ENCODE measurements at places on chromosomes 7 and 10.

- DNase-seq, result no peak
Observed at GRCh38 chr7:127162366-127162765, 90.4 kb downstream of the GRM8 start.

- DNase-seq, result no peak
Observed at GRCh38 chr10:84353052-84353803, 24.8 kb downstream of the CCSER2 start.

DNA sequence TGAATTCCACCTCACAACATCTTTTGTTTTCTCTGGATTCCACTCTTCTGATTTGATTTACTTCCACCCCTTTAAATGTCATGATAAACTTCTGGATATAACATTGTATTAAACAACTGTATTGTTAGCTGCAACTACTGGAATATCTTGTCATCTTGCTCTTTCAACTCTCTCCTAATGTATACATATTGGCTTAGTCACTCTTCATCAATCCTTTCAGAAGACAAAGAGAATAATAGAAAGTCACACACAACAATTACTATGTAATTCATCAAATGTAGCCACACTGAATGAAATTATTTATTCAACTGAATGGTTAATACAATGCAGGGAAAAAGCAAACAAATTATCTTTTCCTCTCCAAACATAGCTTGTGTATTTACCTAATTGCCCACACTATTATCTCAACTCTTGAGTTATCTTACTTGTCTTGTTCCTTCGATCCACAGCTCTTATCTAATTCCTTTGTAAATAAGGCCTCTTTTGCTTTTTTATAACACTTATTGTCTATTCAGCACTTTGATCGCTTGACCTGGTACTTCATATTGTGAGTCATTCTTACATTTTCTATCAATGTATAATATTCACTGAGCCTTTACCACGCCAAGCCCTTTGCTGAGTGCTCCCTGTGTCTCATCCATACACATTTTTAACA, 16.7 kb downstream of the SEMA3A start:
- DNase-seq, result no peak

DNA sequence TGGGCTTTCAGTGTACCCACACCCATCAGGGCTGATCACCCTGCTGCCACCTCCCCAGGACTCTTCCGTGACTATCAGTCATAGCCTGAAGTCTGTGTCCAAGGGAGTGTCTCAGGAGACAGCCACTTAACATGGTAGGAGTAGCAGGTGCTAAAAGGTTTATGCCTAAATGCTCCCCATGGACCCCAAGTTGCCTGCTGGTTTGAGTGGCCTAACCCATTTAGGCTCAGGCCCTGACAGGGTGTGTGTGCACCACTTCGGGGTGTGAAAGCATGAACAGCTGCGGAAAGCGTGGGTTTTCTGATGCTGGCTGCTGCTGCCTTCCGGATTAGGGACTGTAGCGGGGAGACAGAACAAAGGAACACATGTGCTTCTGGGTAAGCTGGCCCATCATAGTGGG, 93.2 kb upstream of the SAMD8 start:
- no peak for DNase-seq

DNA sequence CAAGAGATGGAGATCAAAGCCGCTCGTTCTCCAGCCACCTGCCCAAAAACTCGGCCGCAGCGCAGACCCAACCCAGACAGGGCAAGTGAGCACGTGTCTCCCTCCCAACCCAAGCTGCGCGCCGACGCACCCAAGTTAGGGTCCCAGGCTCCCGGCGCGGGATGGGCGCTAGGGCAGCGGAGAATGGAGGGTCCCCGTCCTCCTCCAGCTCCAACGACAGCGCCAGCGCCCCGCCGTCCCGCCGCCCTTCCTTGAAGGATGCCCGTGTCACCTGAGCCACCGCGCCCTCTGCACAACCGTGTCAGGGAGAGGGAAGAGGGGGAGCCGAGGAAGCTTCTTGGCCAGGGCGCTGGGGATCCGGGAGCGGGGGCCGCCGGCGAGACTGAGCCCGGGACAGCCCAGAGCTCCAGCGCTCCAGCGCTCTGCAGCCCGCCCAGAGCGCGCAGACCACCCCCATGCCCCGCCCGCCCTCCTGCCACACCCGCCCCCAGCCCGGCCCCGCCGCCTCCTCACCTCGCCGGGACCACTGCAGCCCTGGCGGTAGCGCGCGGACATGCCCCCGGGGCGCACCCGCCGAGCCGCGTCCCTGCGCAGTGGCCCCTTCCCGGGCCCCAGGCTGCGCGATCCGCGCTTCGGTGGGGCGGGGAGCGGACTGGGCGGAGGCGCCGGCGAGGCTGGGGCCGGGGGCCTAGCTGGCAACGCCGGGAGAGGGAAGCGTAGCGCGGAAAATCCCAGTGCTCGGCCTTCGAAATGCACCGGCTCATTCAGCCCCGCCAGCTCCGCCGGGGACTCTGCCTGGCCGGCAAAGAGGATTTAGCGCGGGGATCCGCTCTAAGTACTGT, at the start of gene SLC16A12:
Gene SLC16A12 (minus strand): TSS at position 424 of the 842 bp plus-strand sequence. CDS start 73,016 bp downstream, outside the sequence.
- DNase-seq, result no peak

- no peak for DNase-seq
Observed at GRCh38 chr10:86113983-86114382, 252.6 kb downstream of the GRID1 start.

GRCh38 chr10:2222631-2223030, 485.3 kb upstream of the ADARB2 start:
- DNase-seq, result no peak

GRCh38 chr7:91843831-91844230, 36.7 kb downstream of the MTERF1 start:
- DNase-seq, result no peak

- DNase-seq, result peak; percentile 64
Observed at GRCh38 chr10:3750006-3750816, 34.8 kb downstream of the KLF6 start.

DNA sequence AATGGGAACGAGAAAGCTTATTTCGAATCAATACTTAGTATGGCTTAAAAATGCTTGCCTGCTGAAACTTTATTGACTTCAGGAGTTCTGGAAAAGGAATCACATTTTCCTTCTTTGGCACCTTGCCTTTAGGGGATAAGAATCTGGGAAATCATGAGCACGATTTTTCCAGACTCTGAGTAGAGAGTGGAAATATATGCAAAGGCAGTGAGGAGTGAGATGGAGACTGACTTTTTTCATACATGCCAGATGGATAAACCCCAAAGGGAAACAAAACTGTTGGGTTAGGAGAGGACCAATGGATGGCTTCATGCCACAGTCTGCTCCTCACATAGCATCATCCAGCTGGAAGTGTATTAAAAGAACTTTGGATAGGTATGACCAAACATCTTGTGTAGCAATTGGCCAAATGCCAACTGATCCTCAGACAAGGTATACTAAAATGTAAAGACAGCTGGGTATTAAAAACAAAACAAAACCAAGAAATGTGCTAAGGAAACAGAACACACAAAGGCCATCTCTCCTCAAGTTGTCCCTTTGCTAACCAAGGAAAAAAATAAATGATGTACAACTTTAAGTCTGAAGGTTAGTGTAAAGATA, 1.7 kb downstream of the COL28A1 start:
- no peak for DNase-seq

- no peak for DNase-seq
Observed at GRCh38 chr10:22346096-22346661, 883 bp downstream of the SPAG6 start.

GRCh38 chr7:34087892-34088891, 182.9 kb downstream of the BMPER start:
- DNase-seq, result peak; percentile 61

DNA sequence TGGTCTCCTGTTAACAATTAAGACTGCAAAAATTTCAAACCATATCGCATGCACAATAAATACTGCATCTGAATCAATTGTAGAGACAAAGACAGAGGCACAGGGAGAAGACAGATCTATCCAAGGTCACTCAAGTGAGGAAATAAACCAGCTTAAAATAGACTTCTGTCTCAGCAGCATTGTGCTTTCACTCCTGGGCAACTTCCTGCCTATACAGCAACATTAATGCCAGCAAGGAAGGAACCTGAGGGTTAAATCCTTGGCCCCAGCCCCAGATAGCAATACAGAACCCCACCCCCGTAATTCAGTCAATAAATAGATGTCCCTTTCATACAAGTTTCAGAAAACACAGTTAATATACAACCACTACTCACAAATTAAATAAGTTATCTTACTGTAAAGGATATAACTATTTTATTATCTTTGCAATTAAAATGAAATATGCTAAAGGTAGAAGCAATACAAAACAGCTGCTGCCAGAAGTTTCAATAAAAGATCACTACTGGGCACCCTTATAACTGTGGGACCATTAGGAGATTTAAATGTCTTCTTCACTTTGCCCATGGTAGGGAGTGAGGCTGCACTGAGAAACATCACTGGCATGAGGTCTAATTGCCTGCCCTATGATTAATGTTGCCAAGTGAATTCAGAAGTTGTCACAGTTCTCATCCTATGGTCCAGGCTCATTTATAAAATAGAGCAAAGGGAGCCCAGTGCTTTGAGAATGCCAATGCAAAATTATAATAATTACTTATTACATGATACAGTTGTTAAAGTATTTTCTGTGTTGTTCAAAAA, 49.4 kb downstream of the CAV1 start:
- DNase-seq, result no peak

DNA sequence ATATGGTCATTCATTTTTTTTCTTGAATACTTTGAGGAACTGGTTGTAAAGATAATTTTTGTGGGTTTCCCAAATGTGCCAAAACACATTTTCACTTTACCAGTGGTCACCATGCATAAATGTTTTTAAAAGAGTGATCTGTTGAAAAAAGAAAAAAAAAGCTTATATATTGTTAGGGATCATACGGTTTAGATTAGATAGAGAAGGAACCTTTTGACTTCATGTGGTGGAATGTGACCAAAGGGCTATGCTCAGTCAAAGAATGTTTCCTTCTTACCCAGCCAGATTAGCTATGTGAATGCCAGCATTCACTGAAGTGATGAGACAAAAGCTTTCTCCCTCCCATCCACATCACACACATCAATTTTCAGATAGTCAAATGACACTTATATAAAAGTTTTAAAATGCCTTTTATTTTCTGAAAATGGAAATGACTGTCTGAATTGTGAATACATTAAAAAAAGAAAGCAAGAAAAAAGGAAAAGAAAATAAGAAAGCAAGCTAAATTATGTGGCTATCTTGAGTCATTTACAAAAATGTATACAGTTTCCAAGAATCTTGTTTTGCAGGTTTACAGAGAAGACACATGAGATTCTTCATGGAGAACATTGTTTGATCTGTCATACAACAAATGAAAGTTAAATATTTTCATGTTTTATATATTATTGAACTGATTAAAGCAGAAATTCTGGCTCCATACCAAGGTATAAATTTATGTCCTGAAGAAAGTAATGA, 8.6 kb upstream of the CPED1 start:
- DNase-seq, result peak; percentile 38

DNA sequence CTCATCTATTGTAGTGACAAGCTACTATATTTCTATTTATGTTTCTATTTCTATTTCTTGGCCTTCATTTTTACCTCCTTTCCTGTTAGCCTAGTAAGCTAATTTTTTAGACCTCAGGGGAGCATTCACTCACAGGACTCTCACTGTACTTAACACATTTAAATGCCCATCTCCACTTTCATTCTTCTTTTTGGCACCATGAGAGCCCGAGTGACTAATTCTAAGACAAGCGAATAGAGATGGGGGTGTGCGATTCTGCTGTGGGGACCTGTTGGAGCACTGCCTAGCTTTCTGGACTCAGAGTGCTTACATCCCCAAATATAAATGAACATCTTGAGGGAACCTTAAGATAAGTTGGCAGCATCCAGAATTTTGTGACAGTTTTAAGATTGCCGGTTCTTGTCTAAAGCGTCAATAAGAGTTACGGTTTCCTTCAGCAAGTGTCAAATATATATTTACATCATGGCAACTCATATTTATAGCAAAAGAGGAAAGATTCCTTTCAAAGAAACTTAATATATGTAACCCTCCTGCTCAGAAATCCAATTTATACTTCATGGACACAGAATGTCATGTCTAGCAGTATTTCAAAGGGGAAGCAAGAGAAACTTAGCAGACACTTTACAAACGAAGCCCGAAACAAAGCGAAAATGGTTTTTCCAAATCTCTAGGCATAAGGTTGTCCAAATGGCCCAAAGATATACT, 54.1 kb upstream of the AFAP1L2 start:
- no peak for DNase-seq

GRCh38 chr7:91852263-91852741, 28.2 kb downstream of the MTERF1 start:
- peak; percentile 24 for DNase-seq

DNA sequence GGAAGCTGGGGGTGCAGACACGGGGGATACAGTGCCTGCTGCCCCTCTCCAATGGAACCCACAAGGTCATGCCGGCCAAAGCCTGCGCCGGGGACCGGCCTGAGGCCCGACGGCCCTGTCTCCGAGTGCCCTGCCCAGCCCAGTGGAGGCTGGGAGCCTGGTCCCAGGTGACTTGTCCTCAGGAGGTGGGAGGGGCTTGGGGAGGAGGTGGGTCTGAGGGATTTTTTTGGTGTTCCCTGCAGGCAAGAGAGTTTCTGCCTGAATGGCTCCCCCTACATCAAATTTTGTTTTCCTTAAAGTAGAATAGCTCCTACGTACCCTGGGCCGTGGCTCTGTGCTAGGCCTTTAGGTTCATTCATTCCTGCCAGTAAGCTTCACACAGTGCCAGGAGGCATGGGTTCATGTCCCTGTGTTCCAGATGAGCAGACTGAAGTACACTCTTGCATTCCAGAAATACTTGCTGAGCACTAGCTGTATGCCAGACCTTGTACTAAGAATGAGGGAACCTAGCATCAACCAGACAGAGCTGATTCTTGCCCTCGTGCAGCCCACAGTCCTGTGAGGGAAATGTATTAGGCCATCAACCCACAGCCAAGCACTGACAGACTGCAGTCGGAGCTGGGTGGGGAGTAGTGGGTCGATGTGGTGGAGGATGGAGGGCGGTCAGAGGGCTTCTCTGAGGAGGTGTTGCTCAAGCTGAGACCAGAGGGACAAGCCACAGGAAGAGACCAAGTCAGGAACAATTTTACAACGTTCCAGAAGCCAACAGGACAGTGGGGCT, 31.1 kb downstream of the TBATA start:
- DNase-seq, result peak; percentile 4

GRCh38 chr10:102643336-102644065, 778 bp upstream of the TRIM8 start:
- peak; percentile 69 for DNase-seq

GRCh38 chr7:156466955-156467625, 173.5 kb upstream of the RNF32 start:
- no peak for DNase-seq

- DNase-seq, result no peak
Observed at GRCh38 chr10:34094146-34094696, 720.9 kb downstream of the PARD3 start.

- DNase-seq, result peak; percentile 17
Observed at GRCh38 chr10:82742478-82742877, 867.5 kb downstream of the NRG3 start.

- peak; percentile 95 for DNase-seq
Observed at GRCh38 chr10:14698111-14698828, 76.4 kb downstream of the FAM107B start.

DNA sequence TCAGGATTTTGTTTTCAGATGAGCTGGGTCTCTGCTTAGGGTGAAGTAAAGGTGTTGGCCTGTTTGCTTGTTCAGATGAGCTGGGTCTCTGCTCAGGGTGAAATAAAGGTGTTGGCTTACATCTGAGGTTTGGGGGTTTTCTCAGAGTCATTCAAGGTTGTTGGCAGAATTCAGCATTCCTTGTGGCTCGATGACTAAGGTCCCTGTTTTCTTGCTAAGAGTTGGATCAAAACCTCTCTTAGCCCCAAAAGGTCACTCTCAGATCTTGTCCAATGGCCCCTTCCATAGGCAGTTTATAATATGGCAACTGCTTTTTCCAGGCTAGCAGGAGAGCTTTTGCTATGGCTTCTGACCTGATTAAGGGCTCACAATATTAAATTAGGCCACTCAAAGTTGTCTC, 106.6 kb downstream of the ADAM22 start:
- peak; percentile 77 for DNase-seq

- DNase-seq, result peak; percentile 8
Observed at GRCh38 chr7:155263581-155264143, 34.0 kb upstream of the INSIG1 start.

All from fibroblast of mammary gland (primary cell).